CD4-positive, CD25-positive, alpha-beta regulatory T cell (primary cell): ENCODE measurements at places on chromosomes 12 and 14. TPM values are rescaled to one million over a fixed set of nuclear protein-coding genes. Genes with fewer than 3 reads are reported as not detected.

DNA sequence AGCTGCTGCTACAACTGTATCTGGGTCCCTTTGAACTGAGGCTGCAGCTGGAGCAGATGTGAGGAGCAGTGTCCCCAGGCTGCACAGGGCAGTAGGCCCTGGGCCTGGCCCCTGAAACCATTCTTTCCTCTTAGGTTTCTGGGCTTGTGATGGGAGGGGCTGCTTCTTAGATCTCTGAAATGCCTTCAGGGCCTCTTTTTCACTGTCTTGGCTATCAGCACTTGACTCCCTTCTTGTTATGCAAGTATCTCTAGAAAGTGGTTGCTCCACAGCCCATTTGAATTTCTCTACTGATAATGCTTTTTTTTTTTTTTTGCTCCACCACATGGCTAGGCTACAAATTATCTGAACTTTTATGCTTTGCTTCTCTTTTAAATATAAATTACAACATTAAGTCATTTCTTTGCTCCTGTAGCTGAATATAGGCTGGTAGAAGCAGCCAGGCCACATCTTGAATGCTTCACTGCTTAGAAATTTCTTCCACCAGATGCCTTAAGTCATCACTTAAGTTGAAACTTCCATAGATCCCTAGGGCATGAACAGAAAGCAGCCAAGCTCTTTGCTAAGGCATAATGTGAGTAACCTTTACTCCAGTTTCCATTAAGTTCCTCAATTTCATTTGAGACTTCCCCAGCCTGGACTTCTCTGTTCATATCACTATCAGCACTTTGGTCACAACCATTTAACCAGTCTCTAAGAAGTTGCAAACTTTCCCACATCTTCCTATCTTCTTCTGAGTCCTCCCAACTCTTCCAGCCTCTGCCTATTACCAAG, 41.1 kb downstream of the ACSM4 start:
- peaks cover 2% of the 10 kb centered on the region for H3K27me3 ChIP-seq
- DNase-seq: no peak
- no peak overlapping the region for H3K4me3 ChIP-seq
- H3K4me1 ChIP-seq: no peaks in the 10 kb centered on the region
- no peak overlapping the region for H3K27ac ChIP-seq

DNA sequence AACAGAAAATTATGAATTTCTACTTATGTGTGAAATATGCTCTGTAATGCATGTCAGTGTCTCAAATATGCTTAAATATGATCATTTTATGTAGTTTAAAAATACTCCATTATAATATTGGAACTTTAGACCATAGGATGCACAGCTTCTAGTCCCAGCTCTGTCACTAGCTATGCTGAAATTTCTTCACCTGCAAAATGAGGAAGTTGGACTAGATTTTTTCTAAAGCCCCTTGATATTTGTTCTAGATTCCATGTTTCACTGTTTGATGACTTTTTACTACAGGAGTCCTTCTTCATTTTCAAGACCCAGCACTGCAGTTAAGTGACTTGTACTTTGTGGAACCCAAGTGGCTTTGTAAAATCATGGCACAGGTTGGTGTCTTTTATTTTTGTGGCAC, 90.1 kb downstream of the LRRK2 start:
- H3K36me3 ChIP-seq: no peaks in the 10 kb centered on the region
- no peak for DNase-seq
- no peaks in the 10 kb centered on the region for H3K4me1 ChIP-seq

DNA sequence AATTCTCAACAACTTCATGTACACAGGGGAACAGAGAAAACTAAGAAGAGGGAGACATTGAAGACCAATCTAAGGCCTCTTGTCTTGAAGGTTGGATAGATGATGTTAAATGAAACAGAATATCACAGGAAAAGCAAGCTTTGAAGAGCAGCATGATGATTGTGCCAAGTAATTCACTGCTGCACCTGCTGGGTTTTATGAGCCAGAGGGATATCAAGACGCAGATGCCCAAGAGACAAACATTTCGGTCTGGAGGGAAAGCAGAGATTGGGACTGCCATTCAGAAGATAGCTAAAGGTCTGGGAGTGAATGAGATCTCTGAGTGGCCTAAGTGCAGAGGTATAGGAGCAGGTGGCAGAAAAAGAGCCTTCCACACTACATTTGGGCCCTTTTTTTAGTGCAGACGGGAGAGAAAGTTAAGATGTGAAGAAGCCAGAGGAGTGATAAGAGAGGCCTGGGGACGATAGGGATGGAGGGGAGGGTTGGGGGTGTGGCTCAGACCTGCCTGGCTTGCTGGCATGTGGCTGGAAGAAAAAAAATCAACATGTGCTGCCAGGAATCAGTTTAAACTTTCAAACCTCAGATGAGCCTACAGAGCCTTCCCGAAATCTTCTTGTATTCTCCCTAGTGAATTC, 200.6 kb downstream of the AEBP2 start:
- DNase-seq: no peak
- H3K27me3 ChIP-seq: no peaks in the 10 kb centered on the region
- no peak overlapping the region for H3K4me3 ChIP-seq
- no peaks in the 10 kb centered on the region for H3K36me3 ChIP-seq

GRCh38 chr12:55686366-55687010, 21.2 kb downstream of the ITGA7 start:
- no peak overlapping the region for H3K27ac ChIP-seq
- no peak for DNase-seq
- peaks cover 3% of the 10 kb centered on the region for H3K27me3 ChIP-seq
- no peaks in the 10 kb centered on the region for H3K4me1 ChIP-seq

DNA sequence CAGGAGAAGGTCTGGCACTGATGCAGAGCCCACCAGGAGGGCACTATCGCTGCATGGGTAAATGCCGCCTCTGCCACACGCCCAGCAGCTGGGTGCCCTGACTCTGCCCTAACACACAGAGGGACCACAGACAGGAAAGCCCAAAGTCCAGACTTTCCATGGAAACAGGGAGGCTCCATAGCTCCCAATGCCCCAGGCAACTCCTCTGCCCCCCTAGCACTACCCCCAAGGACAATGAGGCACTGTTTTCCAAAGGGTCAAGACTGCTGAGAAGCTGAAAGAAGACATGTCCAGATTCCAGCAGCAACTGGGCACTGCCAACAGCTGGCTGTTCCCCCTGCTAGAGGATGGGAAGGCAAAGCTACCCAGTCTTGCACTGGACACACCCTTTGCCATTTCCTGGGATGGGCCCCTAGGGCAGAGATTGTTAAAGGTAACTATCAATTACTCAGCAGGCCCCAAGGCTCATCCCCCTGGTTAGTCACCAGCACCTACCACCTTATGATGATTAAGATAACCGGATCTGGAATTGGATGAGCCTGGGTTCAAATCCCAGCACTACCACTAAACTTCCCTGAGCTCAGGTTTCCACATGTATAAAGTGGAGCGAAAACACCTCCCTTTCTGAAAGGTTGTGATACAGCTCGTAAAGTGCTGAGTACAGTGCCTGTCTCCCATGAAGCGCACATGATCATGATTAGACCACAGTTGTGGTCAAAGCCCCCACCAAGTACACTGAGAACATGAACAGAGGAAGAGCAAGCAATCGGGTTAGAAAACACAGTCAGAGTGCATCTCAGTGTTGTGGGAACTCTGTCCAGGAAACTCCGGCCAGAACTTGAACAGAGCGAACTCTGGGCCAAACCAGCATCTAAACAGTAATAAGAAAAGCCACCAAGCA, 3.3 kb downstream of the PXN start:
- peak overlapping the region; percentile 81 for H3K4me3 ChIP-seq
- H3K36me3 ChIP-seq: no peaks in the 10 kb centered on the region
- H3K4me1 ChIP-seq: peaks cover 78% of the 10 kb centered on the region
- peak overlapping the region; percentile 52 for H3K27ac ChIP-seq
- no peaks in the 10 kb centered on the region for H3K27me3 ChIP-seq

GRCh38 chr12:109448707-109449390, 28.3 kb downstream of the KCTD10 start:
- no peaks in the 10 kb centered on the region for H3K4me1 ChIP-seq
- no peaks in the 10 kb centered on the region for H3K27me3 ChIP-seq
- peaks cover 71% of the 10 kb centered on the region for H3K36me3 ChIP-seq
- H3K4me3 ChIP-seq: no peak overlapping the region

- no peak overlapping the region for H3K4me3 ChIP-seq
- DNase-seq: no peak
- no peaks in the 10 kb centered on the region for H3K36me3 ChIP-seq
- no peak overlapping the region for H3K27ac ChIP-seq
- no peaks in the 10 kb centered on the region for H3K27me3 ChIP-seq
- H3K4me1 ChIP-seq: no peaks in the 10 kb centered on the region
Observed at GRCh38 chr14:35558680-35559079, 24.7 kb downstream of the INSM2 start.

GRCh38 chr12:83818881-83819280, 1093.7 kb downstream of the SLC6A15 start:
- no peak overlapping the region for H3K27ac ChIP-seq
- no peaks in the 10 kb centered on the region for H3K36me3 ChIP-seq
- no peak overlapping the region for H3K4me3 ChIP-seq
- H3K27me3 ChIP-seq: no peaks in the 10 kb centered on the region

DNA sequence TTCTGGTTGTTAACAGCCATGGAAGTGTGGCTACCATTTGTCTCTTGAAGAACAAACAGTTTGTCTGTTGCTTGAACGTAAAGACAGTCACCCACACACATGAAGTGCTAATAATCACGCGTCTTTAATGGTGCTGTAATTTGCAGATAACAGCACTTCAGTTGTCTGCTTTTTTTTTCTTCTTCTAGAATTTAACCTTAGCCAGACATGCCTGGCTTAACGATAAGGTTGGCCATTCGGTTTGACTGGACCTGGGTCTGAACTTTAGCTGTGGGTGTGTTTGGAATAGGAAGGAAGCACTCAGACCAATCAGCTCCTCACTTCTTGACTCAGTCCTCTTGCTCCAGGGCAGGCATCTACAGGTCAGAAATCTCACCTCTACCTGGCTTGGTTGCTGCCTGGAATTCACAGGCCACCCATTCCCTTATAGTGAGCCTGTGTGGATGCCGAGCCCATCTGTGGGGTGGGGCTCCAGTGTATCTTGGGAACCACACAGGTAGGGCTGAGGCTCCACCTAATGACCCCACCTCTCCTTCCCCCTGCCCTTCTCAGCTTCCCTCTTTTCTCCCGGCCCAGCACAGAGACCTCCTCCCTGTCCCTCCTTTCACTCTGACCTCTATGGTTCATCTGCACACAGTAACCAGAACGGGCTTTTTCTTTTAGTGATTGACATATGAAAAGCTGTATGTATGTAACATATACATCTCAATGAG, 246.4 kb upstream of the PWP1 start:
- H3K27me3 ChIP-seq: no peaks in the 10 kb centered on the region
- no peaks in the 10 kb centered on the region for H3K4me1 ChIP-seq
- no peak for DNase-seq
- H3K36me3 ChIP-seq: no peaks in the 10 kb centered on the region
- H3K27ac ChIP-seq: no peak overlapping the region

DNA sequence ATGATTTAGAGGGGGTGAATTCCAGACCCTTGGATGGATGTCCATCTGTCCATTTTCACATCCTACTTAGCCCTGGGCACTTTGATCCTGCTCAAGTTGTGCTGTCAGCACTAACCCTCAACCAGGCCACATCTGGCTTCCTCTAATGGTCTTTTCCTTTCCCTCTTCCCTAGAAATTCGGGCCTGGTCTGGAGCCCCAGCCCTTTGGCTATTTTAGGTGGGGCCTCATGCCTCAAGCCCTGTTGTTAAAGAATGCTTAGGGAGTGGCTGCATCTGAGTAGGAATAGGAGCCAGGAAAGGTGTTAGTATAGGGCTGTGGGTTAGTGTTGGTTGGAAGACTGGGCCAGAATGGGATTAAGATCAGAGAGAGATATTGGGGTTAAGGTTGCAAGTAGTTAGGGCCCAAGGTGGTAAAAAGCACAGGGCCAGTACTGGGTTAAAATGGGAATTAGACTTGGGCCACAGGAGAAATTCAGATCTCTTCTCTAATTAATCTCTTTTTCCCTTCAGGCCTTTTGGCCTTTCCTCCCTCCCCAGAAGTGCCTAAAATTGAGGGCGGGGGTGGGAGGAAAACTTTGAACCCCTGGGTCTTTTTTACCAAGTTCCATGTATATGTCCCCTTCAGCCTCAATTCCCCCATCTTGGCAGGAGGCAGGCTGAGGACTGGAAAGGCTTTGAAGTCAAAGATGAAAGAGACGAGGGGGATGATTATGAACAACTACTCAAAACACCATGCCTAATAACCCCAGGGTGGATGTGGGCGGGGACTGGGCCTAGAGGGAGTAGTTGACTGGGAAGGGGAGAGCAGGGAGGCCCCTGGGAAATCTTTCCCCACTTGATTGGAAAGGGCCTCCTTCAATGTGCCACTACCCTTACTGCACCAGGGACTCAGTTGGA, 4.0 kb upstream of the ZNF385A start:
- no peak for DNase-seq
- H3K27me3 ChIP-seq: no peaks in the 10 kb centered on the region
- H3K4me1 ChIP-seq: peaks cover 14% of the 10 kb centered on the region
- no peak overlapping the region for H3K4me3 ChIP-seq

DNA sequence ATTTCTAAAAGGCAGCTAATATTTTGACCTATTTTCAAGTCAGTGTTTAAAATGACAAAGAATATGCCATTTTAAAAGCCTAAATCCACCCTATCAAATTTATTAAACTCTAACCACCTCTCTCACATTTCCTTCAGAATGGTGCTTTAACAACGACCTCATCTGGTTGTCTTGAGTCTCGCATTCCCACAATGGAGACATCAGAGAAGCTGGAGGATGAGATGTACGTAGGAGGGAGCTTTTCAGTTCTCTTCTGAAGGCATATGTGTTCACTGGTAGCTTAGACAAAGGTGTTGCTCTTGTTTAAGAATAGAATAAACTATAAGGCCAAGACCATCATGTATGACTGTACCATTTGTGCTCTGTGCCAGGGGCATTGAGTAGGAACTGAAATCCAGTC, 82.9 kb downstream of the BCL2L14 start:
- no peak for DNase-seq
- no peak overlapping the region for H3K27ac ChIP-seq
- no peak overlapping the region for H3K4me3 ChIP-seq
- H3K36me3 ChIP-seq: no peaks in the 10 kb centered on the region
- no peaks in the 10 kb centered on the region for H3K27me3 ChIP-seq

DNA sequence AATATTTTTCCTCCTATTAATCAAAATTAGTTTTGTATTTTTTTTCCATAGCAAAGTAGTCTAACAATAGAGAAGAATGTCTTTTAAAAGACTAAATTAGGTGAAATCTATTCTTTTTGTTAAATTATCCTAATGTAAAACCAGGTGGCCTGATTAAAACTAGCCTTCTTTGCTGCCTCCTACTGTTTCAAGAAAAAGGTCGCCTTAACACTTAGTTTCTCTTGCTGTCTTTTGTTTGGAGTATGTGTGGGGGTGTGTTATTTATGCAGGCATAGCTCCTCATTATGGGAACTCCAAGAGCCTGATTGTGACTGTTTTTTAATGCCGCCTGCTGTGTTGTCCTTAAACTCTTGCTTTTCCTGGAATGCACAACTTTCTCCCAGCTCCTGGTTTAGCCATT, 855.3 kb downstream of the DIO2 start:
- H3K27me3 ChIP-seq: no peaks in the 10 kb centered on the region
- no peak for DNase-seq
- H3K36me3 ChIP-seq: no peaks in the 10 kb centered on the region

- no peaks in the 10 kb centered on the region for H3K36me3 ChIP-seq
- H3K4me3 ChIP-seq: no peak overlapping the region
- no peak overlapping the region for H3K27ac ChIP-seq
- H3K4me1 ChIP-seq: peaks cover 10% of the 10 kb centered on the region
- no peaks in the 10 kb centered on the region for H3K27me3 ChIP-seq
- DNase-seq: no peak
Observed at GRCh38 chr14:100190126-100190525, 30.7 kb upstream of the DEGS2 start.

NEUROD4 gene
- not detected for total RNA-seq

TAS2R7 gene
- not detected for total RNA-seq

GALNT9 gene
- 0.69 TPM for total RNA-seq

RIMBP2 gene
- not detected for total RNA-seq

OTX2 gene
- not detected for total RNA-seq

TMEM30B gene
- total RNA-seq: 2.1 TPM

SERPINA12 gene
- total RNA-seq: not detected

OR9K2 gene
- not detected for total RNA-seq

SLC16A7 gene
- 38.5 TPM for total RNA-seq

GMPR2 gene
- 49.0 TPM for total RNA-seq
